Foreskin keratinocyte (primary cell): ENCODE measurements at places on chromosomes 4 and X.

- no peak for DNase-seq
Observed at GRCh38 chrX:153665726-153666306, 7.8 kb downstream of the PNCK start.

DNA sequence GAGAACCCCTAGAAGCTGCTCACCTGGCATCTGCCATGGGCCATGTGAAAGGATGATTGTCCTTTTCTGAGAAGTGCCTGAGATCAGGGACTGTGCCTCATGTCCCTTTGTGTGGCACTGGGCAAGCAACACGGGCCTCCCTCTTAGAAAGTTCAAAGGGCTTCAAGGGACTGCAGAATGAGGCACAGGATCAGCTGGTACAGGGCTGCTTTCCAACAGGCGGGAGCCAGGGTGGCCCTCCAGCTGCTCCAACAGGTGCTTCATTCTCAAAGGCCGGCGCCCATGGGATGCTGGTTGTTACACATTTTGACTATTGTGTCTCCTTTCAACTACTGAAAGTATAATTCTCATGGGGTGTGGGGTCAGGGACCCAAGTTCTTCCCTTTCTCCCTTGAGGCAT is 114.7 kb downstream of the ENPP6 start:
- no peak for DNase-seq

DNA sequence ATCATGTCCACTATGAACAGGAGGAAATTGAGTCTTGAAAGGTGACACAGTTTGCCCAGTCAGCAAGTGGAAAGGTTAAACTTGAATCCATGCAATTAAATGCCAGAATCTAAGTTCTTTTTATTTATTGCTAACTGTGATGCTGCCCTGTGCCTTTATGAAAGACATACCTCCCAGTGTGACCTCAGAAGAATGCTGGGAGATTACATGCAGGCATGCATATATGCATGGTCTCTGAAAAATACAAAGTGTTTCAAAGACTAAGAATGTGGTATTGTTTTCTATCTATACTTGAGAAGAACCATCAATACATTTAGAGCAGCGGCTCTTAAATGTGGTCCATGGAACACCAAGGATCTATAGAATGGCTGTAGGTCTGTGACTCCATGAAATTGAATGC is 45.6 kb downstream of the CCDC149 start:
- no peak for DNase-seq

DNA sequence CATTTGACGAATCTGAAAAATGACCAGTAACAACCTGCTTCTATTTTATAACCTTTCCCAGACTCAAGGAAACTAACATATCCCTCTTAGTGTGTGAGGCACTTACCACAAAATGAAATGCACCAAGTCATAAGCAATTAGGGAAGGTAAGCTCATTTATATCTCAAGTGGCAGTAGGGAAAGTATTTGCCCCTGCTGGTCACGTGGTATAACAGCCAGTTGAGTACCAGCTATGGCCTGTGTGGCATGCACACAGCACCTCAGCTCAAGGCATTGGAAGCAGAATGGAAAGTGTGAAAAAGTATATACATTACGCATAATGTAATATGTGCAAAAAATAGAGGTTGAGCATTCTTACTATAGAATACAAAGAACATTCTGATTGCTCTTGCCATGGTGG is 178.3 kb upstream of the GYPA start:
- DNase-seq: no peak

DNA sequence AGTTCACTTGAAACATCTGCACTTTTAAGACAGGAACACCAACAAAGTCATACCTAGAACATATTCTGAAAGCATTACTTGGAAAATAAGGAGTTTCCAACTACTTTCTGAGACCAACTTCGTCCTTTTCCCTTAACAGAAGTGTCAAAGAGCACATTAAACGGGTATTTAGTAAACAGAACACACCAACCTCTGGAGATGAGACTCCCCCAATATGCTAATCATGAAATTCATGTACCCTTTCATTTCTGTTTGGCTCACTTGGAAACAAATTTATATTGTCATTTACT is 69.2 kb downstream of the NOCT start:
- no peak for DNase-seq

- DNase-seq: no peak
Observed at GRCh38 chr4:171279131-171279530, 534.1 kb upstream of the GALNTL6 start.

- DNase-seq: no peak
Observed at GRCh38 chrX:153460826-153461225, 9.6 kb downstream of the HAUS7 start.

DNA sequence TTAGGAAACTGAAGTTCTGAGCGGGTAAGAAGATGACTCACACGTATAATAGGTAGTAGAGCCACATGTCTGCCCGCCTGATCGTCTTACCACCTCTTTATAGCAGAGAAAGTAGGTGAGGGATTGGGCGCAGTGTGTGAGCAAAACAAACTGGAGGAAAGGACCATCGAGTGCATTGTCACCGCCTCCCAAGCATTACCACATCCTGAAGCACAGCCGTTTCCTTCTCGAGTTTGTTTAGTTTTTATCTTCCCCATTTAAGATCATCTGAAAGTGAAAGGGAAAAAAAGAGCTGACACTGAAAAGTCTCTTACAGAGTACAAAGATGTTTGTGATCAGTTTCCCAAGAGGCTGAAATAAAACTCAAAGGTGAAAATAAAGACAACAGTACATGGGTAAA is 14.8 kb downstream of the PDK3 start:
- no peak for DNase-seq

- peak; percentile 25 for DNase-seq
Observed at GRCh38 chr4:150960079-150960478, 55.0 kb downstream of the LRBA start.

DNA sequence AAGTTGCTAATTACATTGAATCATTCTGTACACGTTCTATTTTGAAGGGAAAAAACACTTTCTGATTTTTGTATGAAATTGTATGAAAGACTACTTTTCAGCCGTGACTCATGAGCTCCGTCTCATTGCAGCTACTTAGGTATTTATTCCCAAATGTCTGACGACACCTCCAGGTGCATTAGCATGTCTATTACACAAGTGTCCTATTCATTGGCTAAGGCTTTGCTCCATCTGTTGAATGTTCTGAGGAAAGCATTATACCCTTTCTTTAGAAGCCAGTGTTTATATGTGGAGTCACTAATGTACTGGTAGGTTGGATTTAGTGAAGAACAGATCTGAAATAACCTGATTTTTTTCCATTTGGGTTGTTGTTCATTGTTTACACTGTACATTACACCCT is 51.8 kb downstream of the MAP7D3 start:
- DNase-seq: peak; percentile 63

DNA sequence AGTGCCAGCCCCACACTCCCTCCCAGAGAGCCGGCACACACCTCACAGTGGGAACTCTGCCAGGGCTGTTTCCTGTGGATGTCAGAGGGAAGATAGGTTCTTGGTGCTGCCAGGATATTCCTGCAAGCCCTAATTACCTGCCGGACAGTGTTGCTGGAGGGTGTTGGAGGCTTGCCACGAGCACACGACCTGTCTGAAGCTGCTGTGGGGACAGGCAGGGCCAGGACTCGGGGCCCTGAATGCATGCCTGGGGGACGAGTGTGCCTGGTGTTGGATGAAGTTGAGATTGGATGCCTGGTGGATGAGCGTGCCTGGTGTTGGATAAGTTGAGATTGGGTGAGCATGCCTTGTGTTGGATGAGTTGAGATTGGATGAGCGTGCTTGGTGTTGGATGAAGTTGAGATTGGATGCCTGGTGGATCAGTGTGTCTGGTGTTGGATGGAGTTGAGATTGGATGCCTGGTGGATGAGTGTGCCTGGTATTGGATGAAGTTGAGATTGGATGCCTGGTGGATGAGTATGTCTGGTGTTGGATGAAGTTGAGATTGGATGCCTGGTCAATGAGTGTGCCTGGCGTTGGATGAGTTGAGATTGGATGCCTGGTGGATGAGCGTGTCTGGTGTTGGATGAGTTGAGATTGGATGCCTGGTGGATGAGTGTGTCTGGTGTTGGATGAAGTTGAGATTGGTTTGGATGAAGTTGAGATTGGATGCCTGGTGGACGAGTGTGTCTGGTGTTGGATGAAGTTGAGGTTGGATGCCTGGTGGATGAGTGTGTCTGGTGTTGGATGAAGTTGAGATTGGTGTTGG is 23.2 kb upstream of the UVSSA start:
- DNase-seq: peak; percentile 100

DNA sequence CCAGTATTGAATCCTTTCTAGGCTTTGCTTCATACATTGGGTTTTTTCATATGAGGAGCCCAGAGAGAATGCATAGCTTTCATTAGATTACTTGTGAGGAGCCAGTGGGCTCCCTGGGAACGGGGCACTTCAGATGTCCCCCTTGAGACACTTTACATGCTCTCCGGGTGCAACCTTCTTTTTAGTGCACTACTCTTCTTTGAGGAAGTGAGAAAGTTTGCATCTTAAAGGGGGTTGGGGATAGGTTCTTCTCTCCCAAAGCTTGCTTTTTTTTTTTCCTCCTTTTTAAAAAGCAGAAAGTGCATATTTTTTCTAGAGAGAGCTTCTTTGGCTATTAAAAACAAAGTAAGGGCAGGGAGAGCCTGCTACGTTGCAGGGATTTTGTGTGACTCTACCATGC is 4.3 kb downstream of the HADH start:
- DNase-seq: no peak

DNA sequence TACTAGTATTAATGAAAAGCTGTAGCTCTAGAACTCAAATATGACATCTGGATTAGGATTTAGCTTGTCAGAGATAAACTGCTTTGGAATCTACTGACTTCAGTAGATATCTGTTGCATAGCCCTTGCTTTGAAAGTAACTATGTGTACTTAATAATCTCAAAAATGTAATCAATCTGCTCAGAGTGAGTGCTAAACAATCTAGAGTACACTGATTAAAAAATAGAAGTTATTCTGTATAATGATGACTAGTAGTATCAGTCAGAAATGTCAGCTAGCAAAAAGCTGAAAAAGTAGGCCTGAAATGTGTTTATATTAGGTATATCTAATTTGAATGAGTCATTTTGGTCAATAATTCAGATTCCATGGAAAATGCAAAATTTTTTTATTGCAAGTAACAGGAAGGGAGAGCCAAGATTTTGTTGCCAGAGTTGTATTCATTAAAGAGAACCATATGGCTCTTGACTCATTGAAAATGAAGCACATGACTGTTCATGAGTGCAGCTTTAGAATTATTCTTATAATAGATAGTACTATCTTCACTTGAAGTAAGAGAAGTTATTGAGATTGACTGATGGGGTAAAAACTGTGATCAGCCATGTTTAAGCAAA is 20.0 kb downstream of the CLCN3 start:
- DNase-seq: no peak

DNA sequence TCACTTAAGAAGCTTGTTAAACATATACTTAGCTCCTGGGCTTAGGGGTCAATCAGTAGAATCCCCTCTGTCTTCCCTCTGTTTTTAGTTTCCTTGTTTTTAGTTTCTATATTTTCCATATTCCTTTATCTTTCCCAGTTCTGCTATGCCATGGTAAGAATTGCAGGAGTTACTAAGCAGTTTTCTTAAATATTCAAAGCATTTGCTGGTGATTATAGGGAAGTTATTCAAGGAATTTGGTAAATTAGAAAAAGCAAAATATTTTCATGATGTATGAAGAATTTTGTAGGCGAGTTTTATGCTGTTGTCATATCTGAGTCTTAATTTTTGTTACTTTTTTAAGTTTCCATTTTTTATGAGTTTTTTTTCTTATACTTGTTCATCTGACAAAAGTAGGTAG is 91.6 kb upstream of the NUDT6 start:
- DNase-seq: no peak

DNA sequence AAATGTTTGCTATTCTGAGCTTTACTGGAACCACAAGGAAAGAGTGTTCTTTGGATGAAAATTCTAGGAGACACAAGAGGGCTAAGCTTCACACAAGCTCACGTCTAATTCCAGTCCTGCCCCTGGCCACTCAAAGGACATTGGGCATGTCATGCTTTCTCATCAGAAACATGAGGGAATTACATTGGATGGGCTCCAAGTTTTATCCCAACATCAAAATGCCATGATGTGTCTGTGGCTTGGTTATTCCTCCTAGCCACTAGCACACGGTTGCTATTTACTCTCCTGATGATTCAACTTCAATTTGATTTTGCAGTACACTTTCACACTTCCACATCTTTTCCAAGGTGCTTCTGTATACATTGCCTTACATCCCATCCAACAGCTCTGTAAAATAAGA is 149.6 kb upstream of the FAM9B start:
- DNase-seq: no peak

DNA sequence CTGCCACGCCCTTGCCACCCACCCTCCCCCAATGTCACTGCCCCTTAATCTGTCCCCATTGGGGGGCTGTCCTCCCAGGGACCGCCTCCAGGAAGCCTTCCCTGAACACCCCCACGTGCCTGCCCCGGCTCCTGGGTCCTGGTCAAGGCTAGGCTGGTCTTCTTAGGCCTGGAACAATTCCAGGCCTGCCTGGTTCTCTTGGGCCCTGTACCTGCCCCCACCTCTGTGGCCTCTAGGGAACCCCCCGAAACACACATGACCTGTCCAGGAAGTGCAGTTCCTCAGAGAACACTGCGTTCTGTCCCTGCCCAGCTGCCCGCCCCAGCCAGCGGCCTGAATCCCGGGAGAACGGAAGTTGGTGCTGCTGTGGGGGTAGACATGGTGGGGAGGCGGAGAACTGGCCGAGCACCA is 5.1 kb downstream of the MXD4 start:
- DNase-seq: no peak

- peak; percentile 36 for DNase-seq
Observed at GRCh38 chrX:63657821-63658220, 127.2 kb downstream of the ARHGEF9 start.

DNA sequence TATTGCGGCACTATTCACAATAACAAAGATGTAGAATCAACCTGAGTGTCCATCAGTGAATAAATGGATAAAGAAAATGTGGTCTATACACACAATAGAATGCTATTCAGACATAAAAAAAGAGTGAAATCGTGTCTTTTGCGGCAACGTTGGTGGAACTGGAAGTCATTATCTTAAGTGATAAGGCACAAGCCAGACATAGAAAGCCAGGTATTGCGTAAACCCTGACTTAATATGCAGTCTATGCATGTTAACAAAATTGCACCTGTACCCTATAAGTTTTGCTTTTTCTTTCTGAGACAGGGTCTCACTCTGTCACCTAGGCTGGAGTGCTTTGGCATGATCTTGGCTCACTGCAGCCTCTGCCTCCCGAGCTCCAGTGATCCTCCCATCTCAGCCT is 28.6 kb downstream of the KIAA0232 start:
- no peak for DNase-seq

GRCh38 chrX:120365320-120365719 is 3.4 kb downstream of the ATP1B4 start:
- no peak for DNase-seq

- DNase-seq: no peak
Observed at GRCh38 chr4:110164856-110165255, 33.6 kb downstream of the ELOVL6 start.

DNA sequence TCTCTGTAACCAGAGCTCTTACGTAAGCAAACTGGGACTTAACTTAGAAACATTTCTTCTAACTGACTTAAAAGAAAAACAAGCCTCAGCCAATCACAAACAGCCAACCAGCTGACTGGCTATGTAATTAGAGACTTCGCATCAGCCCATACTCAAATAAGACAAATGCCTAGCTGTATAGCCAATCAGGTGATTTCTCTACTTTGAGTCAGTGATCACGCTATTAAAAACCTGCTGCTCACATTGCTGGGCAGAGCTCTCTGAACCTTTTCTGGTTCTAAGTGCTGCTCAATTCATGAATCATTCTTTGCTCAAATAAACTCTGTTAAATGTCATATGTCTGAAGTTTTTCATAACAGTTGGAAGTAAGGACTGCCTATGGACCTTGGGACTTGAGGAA is 9.9 kb upstream of the SMIM10L2A start:
- no peak for DNase-seq
